ENCODE measurements at places on chromosomes 11 and 22.

DNA sequence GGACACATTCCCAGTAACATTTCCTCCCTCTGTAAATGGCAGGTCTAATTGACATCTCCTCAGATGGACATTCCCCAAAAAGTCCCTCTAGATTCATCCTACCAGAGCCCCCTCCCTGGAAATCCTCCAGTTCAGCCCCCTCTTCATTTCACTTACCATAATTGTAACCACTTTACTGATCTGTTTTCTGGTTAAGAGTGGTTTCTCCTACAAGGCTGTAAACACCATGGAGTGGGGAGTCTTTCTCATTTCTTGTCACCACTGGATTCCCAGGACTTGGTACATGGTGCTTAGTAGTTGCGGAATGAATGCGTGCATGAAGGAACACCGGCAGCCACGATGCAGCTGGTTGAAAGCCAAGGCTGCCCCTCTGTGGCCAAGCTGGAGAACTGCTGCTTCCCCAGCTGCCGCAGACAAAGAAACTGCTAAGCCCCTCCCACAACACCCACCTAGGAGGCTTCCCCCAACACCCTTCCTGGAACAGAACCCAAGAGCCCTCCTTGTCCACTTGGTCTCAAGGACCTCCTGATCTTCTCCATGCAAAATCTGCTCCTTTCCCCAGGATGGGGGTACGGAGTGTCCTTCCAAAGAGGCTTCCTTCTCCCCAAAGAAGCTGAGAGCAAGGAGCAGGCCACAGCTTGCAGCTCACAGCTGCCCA, 18.6 kb upstream of the SCARF2 start:
- DNase-seq, result peak; percentile 73

DNA sequence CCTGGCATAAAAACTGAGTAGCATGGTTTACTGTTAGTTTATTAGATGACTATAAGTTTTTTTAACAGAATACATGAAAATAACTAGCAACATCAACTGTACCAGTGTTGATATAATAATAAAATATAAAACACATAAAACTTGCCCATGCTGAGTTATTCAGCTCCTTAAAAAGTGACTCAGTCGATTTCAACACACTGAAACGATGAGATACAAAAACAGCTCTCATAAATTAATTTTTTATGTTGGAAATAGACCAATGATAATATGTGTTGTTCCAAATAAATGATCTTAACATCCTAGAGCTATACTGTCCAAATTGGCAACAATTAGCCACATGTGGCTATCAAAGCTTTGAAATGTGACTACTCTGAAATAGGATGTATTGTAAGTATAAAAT, 15.9 kb downstream of the PDGFD start:
- no peak for DNase-seq

- no peak for DNase-seq
These were observed 1.3 kb downstream of the MRGPRE start for GRCh38 chr11:3230636-3231549.

GRCh38 chr11:87421422-87421821, 383.7 kb downstream of the TMEM135 start:
- DNase-seq, result peak; percentile 83

DNA sequence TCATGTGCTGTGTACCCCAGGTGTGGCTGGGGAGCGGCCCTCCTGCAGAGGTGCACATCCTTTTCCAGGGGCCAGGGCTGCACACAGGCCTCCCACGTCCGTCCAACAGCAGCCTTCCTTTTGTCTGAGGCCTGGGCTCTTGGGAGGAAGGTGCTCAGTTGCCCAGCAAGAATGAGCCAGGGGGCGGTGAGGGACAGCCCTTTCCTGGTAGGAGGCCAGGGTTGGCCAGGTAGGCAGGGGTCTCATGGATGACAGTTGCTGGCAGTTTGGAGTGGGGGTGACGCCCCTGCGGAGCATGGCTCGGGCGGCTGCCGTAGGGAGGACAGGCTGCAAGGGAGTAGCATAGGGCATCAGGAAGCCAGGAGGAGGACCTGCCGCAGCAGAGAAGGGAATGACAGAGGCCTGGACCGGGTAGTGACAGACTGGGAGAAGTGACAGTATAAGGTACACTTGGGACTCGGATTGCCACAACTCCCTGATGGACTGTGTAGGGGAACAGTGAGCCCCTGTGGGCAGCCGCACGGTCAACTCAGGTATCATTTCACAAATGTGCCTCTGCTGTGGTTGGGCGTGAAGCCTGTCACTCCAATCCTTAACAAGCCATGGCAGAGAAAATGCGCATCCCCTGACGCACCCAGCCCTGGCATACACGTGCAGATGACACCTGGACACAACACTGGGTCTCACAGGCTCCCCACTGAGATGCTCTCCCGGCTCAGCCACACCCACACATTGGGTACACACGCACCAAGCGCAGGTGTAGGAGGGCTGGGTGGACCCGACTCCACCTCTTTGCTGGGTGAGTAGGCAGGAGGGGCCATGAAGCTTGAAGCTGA, 79.7 kb downstream of the DGCR2 start:
- peak; percentile 41 for DNase-seq

- no peak for DNase-seq
These were observed 59.0 kb upstream of the OR9Q1 start for GRCh38 chr11:57964660-57965059.

GRCh38 chr22:37198258-37199102, 10.4 kb upstream of the C1QTNF6 start:
- DNase-seq, result peak; percentile 19

DNA sequence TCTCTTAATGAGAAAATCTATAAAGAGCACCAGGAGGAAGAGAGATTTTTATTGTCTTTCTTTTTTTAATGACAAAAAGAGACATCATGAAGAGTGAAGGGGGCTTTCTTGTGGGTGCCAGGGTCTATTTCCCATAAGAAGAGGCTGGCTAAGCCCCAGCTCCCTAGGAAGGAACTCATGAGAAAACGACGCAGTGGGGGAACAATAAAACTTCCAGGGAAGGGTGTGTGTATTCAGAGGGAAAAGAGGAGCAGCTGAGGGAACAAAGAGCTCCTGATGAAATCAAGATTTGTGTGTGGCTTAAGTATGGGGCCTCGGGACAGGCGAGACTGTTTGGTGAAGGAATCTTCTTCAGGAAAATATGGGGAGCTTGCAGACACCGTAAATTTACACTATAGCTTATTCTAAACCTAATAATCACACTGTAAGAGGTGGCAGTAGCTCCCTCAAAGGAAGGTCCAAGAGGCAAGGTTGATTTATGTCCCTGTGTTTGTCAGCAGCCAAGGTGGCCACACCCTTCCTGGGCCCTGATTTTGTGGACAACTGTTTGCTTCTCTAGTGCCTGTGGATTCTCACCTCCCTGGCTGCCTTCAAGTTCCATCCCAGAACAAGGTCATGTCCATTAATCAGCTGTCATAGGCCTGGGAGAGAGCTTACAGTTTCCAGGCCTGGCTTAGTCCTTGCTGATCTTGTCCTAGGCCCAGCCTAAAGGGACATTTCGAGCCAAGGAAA, 615.7 kb downstream of the INSC start:
- no peak for DNase-seq

DNA sequence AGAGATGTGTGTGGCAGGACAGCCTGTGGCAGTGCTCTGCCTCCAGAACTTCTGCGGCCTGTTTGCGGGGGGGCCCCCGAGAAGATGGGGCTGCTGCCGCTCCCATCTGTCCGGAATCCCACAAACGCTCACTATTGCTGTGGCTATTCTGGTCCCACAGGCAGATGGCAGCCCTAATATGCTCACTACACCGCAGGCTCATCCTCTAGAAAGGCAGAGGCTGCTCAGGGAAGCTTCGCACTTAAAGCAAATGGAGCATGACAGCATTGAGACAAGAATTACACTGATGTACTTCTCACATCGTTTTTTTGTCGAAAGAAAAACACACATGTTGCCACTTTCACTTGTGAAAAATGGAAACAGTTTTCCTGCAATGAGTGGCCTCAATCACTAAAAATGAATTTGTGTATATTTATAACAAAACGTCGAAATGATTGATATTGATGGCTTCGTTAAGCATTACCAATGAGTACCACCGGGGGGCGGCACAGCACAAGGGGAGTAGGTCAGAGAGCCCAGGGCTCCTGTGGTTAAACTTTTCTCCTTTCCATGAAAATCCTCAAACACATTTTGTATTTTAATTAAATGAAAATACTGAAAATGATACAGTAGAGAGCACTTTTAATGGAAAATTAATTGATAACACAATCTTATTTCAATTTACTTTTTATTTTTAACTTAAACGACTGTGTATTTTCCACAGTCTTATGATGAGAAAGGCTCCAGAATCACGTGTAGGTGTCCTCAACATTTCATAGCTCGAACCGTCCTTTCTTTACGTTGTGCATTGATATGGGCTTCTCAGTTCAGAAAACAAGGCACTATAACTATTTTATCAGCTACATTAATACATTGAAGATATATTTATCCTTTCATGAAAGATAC, 69.1 kb downstream of the CTTN start:
- peak; percentile 50 for DNase-seq

GRCh38 chr11:67627812-67628624, 1.7 kb downstream of the NUDT8 start:
- no peak for DNase-seq

DNA sequence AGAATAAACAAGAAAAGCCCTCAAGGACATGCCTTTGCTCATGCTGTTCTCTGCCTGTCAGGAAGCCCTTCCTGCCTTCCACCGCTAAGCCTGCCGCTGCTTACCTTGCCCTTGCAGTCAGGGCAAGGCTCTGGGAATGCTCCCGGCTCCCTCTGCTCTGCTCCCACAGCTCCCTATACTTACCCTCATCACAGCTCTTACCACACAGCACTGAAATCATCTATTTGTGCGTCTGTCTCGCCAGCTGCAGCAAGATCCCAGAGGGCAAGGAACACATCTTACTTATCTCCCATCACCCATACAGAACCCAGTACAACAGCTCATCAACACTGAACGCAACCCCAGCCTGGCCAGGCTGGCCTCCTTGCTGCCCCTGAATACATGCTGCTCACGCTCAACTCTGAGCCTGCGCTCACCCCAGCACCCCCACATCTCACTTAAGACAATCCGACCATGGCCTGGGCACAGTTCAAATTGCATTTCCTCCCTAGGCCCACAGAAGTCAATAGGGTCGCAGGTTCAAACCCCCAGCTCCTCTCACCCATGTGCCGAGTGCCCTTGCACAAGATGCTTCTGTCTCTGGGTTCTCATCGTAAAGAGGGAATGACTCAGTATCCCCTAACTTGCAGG, 161.8 kb downstream of the IGLL1 start:
- DNase-seq, result no peak

DNA sequence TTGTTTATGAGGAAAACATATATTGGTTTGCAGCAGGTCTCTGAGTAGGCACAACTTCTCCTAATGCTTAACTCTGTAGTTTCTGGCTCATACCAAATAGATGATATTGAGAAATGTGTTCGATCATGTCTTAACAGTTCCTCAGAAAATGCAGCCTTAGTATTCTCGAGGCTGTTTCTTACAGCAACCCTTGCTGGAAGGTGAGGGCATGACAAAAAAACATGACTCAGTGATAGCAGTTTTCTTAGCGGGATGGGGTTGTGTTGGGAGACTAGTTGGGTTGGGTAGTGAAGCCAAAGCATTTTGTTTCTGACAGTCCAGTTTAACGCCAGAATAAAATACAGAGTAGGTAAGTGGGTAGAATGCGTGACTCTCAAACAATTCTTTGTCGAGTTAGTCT, 94.7 kb upstream of the PARVA start:
- DNase-seq, result no peak

GRCh38 chr22:37842015-37842793, 1.9 kb downstream of the ANKRD54 start:
- no peak for DNase-seq

- DNase-seq, result no peak
These were observed 41.7 kb downstream of the NARS2 start for GRCh38 chr11:78532991-78533390.

DNA sequence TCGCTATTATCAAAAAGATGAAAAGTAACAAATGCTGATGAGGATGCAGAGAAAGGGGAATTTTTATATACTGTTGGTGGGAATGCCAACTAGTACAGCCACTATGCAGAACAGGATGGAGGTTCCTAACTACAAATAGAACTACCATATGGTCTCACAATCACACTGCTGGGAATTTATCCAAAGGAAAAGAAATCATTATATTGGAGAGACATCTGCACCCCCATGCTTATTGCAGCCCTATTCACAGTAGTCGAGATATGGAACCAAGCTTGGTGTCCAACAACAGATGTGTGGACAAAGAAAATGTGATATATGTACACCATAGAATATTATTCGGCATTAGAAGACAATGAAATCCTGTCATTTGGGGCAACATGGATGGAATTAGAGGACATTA, 19.6 kb upstream of the POU2AF2 start:
- DNase-seq, result no peak

DNA sequence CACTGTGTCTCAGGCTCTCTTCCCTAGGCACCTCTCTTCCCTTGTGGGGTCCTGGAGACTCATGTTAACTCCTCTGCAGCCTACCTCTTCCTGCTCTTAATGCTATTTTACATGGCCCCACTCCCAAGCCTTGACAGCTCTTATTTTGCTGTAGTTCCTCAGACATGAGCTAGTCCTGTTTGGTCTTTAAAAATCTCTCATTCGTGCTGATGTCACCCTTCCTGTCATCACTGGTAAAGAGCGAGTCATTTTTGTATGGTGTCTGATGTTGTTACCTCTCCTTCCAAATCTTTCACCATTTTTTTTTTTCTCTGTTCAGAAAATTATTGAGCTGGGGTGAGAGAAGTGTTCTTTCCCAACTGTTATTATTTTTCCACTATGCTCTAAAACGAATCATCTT, 84.8 kb upstream of the ZBED5 start:
- DNase-seq, result no peak

DNA sequence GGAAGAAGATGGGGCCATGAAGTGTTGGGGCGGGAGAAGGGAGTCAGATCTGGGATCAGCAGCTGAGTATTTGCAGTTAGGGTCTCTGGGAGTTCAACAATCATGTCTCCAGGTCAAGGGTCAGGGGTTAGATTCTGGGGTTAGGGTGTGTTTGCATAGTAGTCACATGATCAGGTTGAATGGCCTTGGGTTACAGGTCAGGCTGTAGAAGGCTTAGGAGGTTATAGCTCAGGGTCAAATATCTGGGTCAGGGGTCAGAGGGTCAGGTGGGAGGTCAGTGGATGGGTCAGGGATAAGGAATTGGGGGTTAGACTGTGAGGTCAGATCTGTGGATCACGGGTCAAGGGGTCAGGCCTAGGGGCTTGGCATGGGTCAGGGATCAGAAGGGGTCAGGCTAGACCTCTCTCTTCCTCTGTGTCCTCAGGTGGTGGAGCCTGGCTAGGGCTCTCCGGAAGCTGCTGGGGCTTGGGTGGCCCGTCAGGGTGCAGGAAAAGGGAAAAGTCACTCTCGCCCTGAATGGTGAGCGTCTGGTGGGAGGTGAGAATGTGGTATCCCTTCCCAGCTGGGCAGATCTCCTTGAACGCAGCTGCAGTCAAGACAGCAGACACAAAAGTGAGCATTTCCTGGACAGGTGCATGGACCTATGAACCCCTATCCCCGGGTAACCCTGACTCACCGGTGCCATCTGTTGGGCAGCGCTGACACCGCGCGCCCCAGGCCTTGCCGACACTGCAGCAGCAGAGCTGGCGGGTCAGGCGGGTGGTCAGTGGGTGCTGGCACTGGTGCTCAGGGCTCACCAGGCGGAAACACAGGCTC, 6.4 kb downstream of the LTBP3 start:
- peak; percentile 83 for DNase-seq

- peak; percentile 57 for DNase-seq
These were observed 27.8 kb upstream of the AMOTL1 start for GRCh38 chr11:94740083-94741021.

GRCh38 chr22:49663823-49664222, 163.8 kb downstream of the BRD1 start:
- no peak for DNase-seq

Data from NCI-H2081 (cell line).